WERI-Rb-1 (cell line): ENCODE measurements at places on chromosomes 2 and 18.
A peak's percentile ranks its signal among the peaks of the same experiment; 100 is the strongest.

DNA sequence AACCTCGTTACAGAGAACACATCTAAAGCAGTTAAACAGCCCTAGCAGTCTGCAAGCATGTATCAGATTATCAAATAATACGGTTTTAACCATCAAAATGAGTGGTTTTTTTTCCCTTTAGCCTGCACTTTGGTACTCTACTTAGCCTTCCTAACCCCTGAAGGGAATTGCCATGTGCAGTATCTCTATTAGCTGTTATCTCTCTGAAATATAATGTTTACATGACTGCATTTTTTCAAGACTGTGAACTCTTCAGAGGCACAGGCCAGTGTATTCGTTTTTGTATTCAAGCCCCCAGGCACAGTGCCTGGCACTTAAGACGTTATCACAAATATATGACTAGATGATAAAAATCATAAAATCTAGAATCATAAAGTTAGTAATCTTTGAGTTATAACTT lies 509.5 kb downstream of the PARD3B start:
- no peak for DNase-seq

- peak; percentile 82 for DNase-seq
Observed at GRCh38 chr2:147679955-147680531, 164.8 kb upstream of the ACVR2A start.

DNA sequence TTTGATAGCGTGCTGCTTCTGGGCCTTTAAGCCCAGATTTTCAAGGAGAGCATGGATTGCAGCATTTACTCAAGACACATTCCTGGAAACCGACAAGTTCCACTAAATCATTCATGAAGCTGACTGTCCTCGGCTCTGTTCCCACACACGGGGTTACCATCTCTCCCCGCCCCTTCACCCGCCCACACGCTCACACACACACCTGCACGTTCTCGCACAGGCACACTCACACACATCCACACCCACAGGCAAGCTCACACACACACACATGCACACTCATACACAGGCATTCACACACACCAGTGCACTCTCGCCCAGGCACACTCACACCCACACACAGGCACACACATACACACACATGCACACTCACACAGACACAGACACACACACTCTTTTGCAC lies 150.0 kb upstream of the AGAP1 start:
- no peak for DNase-seq

DNA sequence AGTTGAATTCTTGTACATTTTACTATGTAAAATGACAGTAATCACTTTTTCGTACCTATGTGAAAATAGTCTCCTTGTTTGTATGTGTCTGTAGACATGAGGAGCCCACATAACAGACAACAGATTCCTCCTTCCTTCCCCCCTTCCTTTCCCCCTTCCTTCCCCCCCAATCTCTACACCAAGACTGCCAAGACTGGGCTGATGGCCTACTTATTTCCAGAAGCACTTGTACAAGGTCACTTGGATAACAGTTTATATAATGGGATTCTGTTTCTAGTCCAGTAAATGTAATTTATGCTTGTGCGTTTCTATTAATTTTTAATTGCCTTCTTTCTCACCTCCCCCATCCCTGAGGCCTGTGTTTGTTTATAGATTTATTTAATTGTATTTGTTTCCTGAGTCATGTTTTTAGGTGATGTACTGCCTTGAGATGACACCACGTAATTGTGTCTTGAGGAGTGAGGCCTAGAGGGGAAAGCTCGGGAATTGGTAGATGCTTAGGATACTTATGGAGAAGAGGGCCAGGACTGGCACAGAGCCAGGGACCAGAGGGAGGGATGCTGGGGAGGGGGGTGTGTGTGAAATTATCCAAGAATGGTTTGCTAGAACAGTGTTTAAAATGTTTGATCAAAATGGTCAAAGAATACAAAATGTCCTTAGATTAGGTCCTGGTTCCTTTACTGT lies 12.3 kb downstream of the B3GNT2 start:
- DNase-seq = no peak

DNA sequence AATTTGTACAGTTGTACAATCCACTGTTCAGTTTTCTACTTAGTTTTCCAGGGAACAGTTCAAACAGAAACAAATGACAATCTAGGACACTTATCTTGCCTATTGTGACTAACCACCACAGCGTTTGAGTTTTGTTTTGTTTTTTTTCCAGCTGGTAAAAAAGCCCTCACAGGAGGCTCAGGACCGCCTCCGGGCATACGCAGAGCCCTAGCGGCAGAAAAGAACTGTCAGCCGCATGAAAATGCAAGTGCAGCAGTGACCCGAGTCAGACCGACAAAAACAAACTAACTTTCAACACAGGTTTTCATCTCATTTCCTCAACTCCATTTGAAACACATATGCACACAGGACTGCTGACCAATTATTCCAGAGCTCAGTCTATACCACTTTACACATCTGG lies 68.6 kb downstream of the STEAP3 start:
- DNase-seq = no peak

DNA sequence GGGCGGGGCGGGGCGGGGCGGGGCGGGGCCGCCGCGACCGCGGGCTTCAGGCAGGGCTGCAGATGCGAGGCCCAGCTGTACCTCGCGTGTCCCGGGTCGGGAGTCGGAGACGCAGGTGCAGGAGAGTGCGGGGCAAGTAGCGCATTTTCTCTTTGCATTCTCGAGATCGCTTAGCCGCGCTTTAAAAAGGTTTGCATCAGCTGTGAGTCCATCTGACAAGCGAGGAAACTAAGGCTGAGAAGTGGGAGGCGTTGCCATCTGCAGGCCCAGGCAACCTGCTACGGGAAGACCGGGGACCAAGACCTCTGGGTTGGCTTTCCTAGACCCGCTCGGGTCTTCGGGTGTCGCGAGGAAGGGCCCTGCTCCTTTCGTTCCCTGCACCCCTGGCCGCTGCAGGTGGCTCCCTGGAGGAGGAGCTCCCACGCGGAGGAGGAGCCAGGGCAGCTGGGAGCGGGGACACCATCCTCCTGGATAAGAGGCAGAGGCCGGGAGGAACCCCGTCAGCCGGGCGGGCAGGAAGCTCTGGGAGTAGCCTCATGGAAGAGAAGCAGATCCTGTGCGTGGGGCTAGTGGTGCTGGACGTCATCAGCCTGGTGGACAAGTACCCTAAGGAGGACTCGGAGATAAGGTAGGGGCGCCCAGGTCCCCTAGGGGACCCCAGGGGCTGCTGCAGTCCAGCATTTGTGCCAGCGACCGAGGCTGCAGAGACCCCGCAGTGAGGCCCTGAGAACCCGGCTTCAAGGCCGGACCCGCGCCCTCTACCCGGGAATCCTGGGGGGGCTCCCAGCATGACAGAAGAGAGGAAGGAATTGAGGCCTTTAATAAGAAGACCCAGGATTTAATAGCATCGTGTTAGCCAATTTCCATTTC lies at the start of gene KHK:
Gene KHK, plus strand, starts transcription at position 49 of the 870 bp plus-strand sequence. Its CDS starts 488 bp downstream, at position 537.
- peak; percentile 85 for DNase-seq

- no peak for DNase-seq
Observed at GRCh38 chr2:210269148-210269547, 43.9 kb upstream of the ACADL start.

DNA sequence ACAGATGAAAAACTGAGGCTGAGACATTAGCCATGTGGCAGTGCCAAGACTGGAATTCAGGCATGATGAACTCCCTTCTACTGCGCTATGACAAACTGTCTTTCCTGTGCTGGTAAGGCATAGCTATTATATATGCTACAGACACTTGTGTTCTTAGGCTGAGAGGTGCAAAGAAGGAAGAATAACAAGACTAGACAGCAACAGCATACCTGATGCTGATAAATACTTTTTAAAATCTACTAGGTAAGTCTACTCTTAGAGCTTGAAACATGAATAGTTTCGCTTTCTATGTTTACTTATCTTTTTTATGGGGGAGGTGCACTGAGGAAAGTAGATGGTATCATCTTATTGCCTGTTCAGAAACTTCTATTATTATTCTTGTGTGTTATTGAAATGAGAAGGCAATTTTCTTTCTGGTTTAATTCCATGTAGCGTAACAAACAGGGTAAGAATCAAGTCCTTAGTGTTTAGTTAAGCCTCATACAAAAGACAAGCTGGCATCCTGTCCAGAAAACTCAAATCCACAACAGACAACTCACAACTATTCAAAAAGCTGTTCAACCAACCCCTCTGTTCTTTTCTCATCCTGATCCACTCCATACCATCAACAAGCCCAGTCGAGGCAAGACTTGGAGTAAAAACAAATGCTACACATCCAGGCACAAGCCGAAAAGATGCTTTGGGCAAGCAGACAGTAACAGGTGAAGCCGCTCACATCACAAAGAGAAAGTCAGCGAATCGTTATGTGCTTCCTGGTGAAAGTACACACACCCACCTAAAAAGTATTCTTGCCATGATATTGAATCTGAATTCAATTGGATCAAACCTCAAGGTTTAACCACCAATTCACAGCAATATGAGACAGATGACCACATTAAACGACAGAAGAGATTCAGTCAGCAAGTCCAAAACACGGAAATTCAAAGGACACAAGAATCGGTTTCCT lies 1.5 kb downstream of the TTC32 start:
- no peak for DNase-seq

DNA sequence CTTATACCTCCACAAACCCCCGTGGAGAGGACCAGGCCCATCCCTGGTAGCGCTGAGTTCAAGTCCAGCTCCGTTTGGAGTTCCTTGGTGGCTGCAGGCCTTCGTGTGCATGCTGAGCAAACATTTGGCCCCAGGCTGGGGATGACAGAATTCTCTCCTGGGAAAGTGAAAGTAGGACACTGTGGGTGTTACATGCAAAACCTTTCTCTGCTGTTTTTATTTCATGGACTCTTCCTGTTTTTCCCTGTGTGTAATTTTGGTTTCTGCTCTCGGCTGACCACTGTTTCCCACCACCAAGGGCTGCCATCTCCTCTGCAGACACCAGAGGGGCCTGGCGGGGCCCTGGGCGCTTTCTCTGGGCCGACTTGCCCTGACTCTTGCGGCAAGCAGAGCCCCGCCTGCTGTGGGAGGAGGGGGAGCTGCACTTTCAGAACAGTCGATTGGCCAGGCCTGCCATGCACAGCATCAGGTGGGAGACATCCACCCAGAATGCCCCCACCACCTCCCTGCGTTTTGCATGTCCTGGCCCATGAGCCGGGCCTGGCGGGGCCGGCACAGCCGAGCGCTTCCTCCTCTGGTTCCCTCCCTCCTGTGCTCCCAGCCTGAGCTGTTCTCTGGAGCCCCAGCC lies 102.4 kb downstream of the CABLES1 start:
- no peak for DNase-seq

- no peak for DNase-seq
Observed at GRCh38 chr2:43707255-43708015, 31.2 kb upstream of the C1GALT1C1L start.

DNA sequence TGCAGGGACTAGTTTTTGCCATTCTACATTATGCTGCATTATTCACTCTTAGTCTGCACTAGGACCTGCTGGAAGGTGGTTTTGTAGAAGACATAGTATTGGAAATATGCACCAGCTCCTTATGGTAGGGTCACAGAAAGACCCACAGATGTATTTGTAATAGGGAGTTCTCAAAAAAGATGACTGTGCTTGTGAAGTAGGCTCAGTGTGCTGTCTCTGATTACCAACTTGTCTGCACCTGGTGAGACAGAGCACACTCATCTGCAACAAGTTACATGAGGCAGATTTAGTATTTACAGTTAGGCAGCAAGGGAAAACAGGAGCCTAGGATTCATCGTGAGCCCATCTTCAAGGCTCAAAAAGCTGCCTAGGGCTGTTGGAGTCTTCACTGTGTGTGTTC lies 29.4 kb downstream of the RHBDD1 start:
- DNase-seq = no peak

DNA sequence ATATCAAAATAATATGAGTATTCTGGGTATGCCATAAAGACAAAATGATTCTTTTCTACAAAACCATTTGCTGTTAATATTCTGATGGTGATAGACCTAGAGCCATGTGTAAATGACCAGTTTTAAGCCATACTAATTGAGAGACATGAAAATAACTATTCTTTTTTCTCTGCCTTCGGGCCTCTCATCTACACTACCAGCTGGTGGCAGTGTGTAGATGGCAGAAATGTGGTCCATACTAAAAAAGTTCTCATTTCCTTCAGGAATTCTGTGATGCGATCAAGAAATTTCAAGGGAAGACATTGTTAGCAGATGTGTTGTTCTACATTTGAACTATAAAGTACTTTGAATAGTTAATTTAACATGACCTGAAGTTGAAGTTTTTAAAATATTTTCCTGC lies 485.2 kb downstream of the TRIB2 start:
- DNase-seq = no peak

GRCh38 chr2:207802650-207803049 lies 32.9 kb upstream of the FZD5 start:
- no peak for DNase-seq

- no peak for DNase-seq
Observed at GRCh38 chr2:16014802-16015201, 74.5 kb downstream of the MYCN start.

- no peak for DNase-seq
Observed at GRCh38 chr2:97741251-97741650, 27.9 kb downstream of the ZAP70 start.

DNA sequence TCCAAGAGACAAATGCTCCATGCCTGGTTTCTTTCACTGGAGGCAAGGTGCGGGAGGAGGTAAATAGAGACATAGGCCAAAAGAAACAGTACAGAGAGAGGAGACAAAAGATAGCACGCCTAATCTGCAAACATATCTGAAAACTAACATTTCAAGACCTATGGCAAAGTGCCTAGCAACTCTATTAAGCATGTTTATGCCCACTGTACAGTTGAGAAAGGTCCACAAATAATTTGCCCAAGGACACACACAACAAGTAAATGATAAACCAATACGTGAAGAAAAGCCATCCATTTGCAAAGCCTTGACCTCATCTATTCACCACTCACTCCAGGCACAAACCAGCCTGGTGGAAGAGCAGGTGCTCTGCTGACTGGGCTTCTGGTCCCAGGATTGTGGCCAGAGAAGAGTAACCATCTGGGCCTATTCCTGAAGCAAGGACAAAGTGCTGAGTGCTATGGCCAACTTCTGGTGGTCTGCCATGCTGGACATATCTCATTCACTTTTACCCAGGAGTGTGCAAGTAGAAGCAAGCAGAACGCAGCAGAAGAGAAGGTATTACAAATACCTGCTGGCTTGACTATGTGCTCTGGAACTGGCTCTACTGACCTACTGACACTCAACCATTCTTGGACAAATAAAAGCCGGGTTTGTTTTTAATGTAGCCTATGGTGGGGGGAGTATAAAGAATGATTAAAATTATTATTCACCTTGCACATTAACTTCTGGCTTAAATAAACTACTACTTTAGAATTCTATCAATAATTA lies 25.3 kb downstream of the TMEM131 start:
- DNase-seq = no peak

DNA sequence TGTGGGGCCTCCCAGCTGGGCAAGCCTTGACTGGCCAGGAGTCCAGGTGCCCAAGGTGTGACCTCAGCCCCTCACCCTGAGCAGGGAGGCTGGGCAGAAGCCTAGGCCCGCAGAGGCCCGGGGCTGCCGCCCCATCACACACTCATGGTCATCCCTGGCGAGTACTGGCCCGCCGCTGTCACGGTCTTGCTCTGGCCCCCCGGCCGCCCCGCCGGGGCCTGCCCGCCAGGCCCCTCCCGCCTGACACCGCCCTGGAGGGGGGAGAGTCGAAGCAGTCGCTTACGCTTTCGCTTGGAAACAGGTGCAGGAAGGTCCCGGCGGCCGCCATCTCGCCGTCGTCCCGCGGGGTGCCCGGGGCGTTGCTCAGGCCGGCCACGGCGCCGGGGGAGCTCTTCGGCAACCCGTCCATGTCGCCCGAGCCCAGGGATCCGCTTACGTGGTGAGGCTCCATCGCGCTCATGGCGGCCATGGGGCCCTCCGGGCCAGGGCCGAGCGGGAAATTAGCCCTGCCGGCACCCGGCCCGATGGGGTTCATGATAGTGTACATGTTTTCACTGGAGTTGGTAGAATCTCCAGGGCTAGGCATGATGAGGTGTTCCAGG lies 26.6 kb upstream of the ANKRD62 start:
- no peak for DNase-seq

- peak; percentile 29 for DNase-seq
Observed at GRCh38 chr2:84450288-84451227, 8.5 kb downstream of the SUCLG1 start.
